Activated CD4-positive, alpha-beta T cell treated with anti-CD3 and anti-CD28 coated beads, Interleukin-2, amount 50 U/mL, for 1 hour (primary cell): ENCODE measurements at places on chromosomes 13 and 19.

- no peak for DNase-seq
Measured at GRCh38 chr13:64925284-64925683, 2304.9 kb downstream of the PCDH9 start.

DNA sequence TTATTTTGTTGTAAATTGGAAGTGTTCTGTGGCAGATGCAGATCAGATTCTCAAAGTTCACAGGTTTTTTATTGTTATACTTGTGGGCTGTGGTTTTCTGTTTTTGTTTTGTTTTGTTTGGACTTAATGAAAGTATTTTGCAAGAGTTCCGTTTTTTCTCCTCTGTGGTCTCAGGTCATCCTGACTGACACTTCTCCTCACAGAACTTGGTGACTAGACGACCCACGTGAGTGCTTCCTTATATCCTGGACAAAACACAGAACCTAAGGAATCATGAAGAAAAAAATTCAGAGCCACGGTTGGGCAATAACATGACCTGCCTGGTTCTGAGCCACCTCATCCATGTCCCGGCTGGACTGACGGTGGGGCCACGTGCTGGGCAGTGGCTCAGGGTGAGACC lies 2.5 kb upstream of the RFPL4AL1 start:
- no peak for DNase-seq

GRCh38 chr19:23410155-23410554 lies 14.9 kb upstream of the ZNF91 start:
- no peak for DNase-seq

- no peak for DNase-seq
Measured at GRCh38 chr13:39347926-39348901, 254.8 kb downstream of the LHFPL6 start.

DNA sequence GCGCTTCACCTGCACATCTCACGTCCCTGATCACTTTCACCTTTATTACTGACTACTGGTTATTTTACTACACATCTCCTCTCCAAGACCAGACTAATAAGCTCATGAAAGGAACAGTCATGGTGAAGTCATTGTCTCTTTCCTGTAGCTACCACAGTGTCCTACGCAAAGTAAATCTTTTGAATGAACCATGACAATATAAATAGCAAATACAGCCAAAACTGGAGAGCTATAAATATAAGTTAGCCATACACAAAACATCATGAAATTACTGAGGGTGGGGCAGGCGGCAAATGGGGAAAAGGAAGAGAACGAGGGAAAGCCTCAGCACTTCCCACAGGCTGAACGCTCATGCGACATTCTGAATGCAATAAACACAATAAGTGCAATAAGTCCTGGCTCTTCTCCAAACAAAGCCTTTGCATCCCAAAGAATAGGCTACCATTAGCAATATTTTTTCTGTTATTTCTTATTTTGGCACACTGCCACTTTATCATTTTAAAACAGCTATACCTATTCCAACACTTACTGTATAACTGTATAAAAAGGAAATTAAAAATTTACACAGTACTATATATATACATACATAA lies 62.5 kb downstream of the TUBGCP3 start:
- no peak for DNase-seq

DNA sequence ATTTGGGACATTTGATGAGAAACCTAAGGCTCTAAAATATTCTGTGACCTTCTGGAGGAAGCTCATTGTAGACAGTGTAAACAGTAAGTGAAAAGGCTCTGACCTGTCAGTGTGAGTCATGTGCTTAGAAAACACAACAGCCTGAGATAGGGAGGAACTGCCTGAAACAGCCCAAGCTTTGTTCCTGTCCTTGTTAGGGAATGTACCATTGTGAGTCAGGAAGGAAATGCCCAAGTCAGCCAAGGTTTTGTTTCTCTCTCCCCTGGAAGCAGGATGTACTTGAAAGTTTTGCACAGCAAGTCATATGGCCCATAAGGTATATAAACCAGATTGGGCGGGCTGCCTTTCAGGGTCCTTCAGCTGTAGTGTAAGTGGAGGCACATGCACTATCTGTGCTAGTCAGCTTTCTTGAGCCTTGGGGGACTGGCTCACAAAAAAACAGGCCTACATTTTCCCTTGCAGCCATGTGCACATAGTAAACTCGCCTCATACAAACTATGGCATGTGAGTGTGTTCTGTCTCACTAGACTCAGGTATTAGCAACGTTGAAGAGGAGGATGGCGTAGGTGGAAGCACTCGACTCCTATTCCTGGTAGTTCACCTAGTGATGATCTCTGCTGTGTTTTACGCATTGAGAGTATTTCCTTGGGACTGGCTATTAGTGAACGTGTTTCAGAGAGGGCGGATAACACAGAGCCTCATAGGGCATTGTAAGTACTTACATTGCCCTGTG lies 141.2 kb upstream of the KLHL1 start:
- DNase-seq = no peak

DNA sequence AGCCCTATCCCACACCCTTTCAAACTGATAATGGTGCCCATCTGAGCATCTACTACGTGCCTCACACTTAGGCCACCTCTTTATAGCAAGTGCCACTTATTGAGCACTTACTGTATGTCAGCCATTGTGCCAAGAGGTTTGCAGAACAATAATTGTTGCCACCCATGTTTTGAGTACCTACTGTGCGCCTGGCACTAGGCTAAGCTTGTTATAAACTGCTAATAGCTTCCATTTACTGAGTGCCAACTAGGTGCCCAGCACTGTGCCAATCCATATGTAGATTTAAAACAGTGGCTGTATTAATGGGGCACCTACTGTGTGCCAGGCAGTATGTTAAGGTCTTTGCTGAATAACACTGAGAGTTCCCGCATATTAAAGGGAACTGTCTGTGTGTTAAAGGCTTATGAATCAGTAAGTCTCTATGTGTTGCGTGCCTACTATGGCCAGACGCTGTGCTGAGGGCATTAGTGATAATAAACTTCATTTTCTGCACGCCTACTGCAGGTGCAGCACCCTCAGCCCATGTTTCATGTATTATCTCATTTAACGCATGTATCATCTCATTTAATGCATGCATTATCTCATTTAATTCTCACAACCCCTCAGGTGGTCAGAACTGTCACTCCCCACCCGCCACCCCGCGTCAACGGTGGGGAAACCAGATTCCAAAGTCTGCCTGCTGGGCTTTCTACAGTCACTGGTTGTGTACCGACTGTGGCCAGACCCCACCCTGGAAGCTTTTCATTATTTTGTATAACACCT lies 105.0 kb downstream of the PTPRS start:
- DNase-seq = no peak

- no peak for DNase-seq
Measured at GRCh38 chr13:47044842-47045241, 148.0 kb upstream of the HTR2A start.

DNA sequence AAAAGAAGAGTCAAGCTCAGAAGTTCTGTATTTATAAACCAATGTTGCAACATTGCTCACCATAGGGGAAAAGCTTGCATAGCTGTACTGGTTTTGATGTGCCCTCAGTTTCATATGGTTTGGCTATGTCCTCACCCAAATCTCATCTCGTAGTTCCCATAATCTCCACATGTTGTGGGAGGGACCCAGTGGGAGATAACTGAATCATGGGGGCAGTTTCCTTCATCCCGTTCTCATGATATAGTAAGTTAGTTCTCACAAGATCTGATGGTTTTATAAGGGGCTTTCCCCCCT lies 73.9 kb downstream of the TNFRSF19 start:
- no peak for DNase-seq

DNA sequence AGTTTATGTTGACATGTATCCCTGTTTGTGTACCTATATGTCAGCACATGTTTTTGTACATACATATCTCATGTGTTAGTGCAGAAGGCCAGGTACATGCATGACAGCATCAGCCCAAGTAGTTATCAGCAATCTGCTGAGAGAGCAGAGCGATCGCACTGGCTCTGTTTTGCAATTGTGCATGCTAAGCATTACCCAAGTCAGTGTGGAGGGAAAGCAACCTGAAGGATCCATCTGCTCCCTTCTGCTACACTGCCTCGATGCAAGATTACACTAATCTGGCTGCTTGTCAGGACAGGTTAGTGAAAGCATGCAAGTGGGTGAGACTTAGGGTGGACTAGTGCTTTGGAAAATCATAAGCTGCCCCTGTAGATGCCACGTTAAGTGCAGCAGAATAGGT lies 211.8 kb downstream of the PCCA start:
- DNase-seq = no peak

DNA sequence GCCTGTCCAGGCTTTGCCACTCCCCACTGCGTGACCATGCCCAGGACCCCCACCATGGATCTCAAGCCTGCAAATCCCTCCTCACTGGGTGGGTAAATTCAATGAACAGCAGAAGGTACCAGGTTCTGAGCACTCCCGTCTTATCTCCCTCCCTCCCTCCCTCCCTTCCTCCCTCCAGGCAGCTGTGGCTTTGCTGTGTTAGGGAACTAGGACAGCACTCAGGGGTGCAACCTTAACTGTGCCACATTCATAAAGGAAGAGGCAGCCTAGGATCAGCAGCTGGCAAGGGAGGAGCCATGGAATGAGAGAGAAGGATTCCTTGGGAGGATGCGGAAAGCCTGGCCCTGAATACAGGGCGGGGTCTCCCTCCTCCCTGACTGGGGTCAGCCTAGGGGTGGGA lies 5.6 kb downstream of the CEACAM4 start:
- no peak for DNase-seq

- no peak for DNase-seq
Measured at GRCh38 chr13:111908361-111908760, 158.6 kb upstream of the SOX1 start.

DNA sequence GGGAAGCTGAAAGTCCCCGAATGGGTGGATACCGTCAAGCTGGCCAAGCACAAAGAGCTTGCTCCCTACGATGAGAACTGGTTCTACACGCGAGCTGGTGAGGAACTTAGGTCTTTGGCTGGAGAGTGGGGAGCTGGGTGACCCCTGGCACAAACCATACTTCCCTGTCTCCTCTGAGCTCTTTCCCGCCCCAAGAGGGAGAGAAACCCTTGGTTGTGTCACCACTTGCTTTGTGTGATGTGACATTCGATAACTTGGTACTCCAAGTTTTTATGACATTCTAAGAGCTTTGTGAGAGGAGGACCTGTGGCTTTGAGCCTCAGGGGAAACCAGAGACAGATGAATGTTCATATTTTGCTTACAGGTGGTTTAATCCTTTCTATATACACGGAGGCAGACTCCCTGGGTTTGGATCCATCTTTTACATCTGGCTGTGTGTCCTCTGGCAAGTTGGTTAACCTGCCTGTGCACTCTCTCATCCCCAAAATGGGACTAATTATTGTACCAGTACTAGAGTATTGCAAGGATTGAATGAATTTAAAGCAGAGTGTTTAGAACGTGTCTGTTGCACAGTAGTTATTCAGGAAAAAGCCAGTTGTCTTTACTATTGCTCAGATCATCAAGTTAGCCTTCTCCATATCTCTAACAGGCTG lies 1.2 kb downstream of the RPS19 start:
- DNase-seq = no peak

- DNase-seq = no peak
Measured at GRCh38 chr13:100484702-100485101, 103.9 kb downstream of the GGACT start.

DNA sequence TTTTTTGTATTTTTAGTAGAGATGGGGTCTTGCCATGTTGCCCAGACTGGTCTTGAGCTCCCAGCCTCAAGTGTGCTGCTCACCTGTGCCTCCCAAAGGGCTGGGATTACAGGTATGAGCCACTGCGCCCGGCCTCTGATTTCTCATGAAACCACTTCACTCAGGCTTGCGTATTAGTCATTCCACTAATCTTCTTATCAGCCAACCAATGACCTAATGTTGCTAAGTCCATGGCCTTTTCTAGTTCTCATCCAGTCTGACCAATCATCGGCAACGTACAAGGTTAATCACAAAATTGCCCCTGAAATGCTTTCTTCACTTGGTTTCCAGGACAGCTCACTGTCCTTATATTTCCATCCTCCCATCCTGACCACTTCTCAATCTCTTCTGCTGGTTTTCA lies 605.3 kb upstream of the SLC10A2 start:
- no peak for DNase-seq

DNA sequence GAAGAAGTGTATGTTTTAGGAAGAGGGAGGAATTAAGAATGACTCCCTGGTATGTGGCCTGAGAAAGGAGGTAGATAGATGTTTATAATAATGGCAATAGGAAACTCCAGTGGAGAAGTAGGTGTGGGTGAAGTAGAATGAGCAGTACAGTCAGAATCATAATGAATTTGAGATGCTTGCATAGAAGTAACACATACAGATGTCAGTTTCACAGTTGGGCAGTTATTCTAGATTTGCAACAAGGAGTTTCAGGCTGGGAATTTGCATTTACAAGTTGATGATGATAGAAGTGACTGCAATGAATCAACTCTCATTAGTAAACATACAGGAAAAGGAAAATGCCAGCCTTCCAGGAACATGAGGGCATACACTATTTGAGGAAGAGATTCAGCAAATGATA lies 149.0 kb downstream of the SLITRK1 start:
- no peak for DNase-seq

GRCh38 chr19:45767881-45768654 lies 984 bp downstream of the SIX5 start:
- no peak for DNase-seq

DNA sequence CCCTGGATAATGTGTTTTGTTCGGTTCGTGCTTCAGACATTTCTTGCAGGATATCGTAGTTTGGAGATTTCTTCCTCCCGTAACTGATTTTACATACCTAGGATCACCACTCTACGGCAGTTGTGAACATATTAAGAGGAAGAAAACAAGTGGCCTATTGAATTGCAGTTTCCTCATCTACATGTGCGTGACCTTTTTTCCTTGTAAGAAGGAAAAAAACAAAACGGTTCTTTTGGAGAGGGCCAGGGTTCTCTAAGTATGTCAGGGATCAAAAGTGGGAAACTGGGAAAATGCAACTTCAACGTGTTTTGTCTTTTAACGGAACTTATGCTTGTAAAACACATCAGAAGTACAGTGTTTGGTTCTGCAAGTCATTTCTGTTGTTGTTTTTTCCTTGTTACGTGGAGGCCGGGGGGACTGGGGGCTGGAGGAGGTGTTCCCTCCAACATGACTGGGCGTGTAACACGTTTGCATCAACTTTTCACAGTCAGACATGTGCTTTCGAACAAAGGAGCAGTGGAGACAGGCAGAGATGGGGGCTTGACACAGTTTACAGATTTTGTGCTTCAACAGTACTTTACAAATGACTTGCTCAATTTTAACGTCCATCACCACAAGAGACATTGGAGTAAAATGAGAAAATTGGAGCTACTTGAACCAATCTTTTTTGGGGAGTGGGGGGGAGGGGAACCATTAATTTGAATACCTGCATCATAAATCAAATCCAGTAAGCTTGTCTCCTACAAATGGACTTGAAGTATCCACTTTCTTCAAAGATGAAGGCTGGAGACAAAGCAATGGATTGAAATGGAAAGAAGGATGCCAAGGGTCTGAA lies 3.8 kb downstream of the ZC3H4 start:
- DNase-seq = peak; percentile 33

- DNase-seq = no peak
Measured at GRCh38 chr19:1125601-1126467, 22.0 kb downstream of the GPX4 start.

- no peak for DNase-seq
Measured at GRCh38 chr13:19664481-19665230, 31.2 kb downstream of the MPHOSPH8 start.

GRCh38 chr13:54614726-54615125 lies 1586.1 kb downstream of the OLFM4 start:
- no peak for DNase-seq

- DNase-seq = no peak
Measured at GRCh38 chr13:111659842-111660241, 339.4 kb downstream of the TEX29 start.
